ENCODE measurements at places on chromosomes 16 and 17.

DNA sequence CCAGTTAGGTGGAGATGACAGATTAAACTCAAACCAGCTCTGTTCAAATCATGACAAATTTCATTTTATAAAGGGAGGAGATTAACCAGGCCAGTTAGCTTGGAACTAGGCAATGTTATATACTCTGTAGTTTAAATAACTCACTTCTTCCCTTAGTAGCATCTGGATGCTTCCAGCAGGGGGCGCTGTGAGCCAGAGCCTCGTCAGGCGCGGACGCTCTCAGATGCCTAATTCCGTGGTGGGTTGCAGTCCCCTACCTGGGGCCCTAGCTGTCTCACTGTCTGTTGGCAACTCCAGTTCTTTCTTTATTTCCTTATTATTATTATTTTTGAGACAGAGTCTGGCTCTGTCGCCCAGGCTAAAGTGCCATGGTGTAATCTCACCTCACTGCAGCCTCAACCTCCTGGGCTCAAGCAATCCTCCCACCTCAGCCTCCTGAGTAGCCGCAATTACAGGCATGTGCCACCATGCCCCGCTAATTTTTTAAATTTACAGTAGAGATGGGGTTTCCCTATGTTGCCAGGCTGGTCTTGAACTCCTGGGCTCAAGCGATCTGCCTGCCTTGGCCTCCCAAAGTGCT is 17.3 kb upstream of the WFDC1 start:
- peak; percentile 78 for DNase-seq

GRCh38 chr17:41054025-41054424 is 1.0 kb downstream of the KRTAP2-2 start:
- DNase-seq: no peak

- no peak for DNase-seq
These were observed 11.0 kb upstream of the NFATC3 start for GRCh38 chr16:68073902-68074760.

DNA sequence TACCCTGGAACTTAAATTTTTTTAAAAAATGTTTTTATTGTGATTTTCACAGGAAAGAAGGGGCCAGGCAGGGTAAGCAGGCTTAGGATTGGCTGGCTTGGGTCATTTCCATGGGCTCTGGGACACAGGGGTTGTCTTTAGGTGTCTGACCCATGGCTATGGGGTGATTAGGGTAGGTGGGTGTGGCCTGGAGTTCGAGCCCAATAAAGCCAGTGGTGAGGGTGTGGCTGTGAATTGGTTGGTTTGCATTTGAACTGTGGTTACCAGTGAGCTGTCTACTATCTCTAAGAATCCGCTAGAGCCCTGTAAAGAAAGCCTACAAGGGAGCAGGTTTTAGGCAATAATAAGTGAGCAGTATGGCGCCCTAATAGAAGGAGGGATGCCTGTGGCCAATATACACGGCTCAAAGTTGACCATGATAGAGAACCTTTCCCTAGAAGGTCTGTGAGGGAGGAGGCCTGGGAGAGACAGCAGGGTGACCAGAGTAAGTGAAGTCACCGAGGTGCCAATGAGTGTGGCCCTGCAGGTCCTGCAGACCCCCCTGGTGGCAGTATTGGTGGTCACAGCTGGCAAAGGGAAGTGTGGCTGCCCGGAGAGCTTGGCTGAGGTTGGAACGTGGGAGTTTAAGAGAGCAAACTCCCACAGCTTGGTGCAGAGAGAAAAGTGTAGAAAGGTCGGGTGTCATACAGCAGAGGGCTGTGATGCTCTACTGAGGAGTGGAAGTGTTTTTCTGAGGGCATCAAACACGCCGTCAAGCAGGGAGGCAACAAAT is 454.0 kb downstream of the WWOX start:
- no peak for DNase-seq

- DNase-seq: no peak
These were observed 28.1 kb upstream of the NOL11 start for GRCh38 chr17:67689534-67690177.

DNA sequence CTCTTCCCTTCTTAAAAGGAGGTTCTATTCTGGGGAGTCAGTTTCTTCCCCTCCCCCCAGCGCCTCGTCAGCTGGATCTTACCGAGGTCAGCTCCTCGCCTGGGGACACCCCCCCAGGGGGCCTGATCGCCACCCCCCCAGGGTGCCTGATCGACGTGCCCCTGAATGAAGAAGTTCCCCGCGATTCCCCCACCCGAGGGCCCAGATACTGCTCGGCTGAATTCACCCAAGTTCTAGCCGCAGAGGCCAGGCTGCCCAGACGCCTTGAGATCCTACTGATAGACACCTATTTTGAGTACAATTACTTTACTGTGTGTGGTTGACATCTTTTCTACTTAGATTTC is 1.4 kb downstream of the RAB11FIP3 start:
- peak; percentile 27 for DNase-seq

GRCh38 chr16:17508303-17508702 is 37.5 kb upstream of the XYLT1 start:
- DNase-seq: no peak

DNA sequence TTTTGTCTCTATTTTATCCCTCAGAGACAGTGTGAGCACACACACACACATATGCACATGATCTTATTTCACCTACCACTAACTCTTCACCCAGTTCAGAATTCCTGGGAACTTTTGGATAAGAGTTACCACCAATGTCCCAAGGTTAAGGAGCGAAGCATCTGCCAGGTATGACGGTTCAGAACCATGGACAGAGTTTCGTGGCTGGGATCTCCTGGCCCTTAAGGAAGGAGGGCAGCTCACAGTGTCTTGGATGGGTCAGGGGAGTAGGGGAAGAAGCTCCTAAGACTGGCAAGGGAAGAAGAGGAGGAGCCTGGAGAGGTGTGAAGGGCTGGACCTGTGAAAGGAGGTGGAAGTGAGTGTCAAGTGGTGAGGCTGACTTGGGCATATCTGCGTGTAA is 23.0 kb upstream of the TMEM132E start:
- DNase-seq: no peak

DNA sequence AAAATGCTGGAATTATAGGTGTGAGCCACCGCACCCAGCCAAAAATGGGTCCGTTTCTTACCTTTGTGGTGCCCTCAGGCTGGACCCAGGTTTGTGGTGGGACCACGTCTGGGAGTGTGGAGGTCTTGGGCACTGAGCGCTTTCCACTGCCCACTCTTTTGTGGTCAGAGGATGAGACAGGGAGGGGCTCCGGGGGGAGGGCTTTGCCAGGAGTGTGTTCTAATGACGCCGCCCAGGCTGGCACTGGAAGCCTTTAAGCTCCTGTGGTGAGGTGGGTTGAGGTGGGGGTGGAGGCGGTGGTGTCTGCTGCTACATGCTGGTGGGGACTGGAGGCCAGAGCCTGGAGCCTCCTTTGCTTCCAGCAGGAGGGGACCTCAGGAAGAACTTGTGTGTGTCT is 12.8 kb upstream of the ADCY7 start:
- DNase-seq: peak; percentile 21

DNA sequence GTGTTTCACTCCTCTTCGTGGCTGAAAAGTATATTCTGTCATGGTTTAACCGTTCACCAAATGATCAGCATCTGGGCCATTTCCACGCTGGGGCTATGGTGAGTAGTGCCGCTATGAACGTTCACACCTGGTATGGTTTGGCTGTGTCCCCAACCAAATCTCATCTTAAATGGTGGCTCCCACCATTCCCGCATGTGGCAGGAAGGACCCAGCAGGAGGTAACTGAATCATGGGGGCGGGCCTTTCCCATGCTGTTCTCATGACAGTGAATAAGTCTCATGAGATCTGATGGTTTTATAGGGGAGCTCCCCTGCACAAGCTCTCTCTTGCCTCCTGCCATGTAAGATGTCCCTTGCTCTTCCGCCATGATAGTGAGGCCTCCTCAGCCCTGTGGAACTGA is 45.7 kb upstream of the ZNF469 start:
- DNase-seq: no peak

GRCh38 chr17:63439687-63440086 is 6.4 kb downstream of the CYB561 start:
- DNase-seq: no peak

GRCh38 chr16:76976101-76976500 is 214.9 kb upstream of the MON1B start:
- DNase-seq: no peak

DNA sequence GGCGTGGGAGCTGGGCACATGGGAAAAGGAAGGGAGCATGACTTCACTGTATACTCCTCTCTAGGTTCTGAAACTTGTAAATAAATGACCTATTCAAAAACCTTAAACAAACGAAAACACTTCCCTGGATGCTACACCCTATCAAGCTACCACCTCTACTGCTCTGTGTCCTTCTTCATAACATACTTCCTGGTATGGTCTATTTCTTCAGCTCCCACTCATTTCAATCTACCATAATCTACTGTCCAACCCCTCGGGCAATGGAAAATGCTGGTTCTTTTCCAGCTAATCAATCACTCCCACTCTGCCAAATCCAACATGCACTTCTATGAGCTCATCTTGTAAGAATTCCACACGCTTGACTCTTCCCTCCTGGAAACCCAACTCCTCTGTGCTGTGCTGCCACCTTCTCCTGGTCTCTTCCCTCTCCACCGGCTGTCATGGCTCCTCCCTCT is 42.4 kb downstream of the AMFR start:
- no peak for DNase-seq

GRCh38 chr17:17943281-17943984 is 28.8 kb downstream of the TOM1L2 start:
- DNase-seq: no peak

- no peak for DNase-seq
These were observed 27.2 kb upstream of the ASGR2 start for GRCh38 chr17:7141824-7142223.

DNA sequence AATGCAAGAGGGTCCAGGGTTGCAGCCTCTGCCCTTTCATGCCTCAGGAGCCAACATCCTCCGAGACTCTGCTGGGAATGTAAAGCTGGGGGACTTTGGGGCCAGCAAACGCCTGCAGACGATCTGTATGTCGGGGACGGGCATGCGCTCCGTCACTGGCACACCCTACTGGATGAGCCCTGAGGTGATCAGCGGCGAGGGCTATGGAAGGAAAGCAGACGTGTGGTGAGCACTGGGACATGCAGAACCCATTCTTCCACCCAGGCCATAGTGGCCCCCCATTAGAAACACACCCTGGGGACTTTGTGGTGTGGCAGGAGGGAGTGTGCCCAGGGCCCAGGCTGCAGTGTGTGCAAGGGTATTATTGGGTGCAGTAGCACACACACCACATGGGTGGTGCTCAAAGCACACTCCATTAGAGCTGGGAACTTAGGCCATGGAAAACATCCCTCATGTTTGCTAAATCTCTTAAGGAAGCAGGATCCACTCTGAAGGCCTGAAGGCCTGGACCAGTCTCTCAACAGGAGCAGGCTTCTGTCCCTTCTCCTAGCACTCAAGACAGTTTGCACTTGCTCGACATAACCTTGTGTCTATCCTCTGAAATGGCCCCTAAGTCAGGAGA is 7.6 kb downstream of the LIMD2 start:
- no peak for DNase-seq

GRCh38 chr16:80198311-80199299 is 342.2 kb upstream of the DYNLRB2 start:
- no peak for DNase-seq

GRCh38 chr16:10226141-10226986 is 44.1 kb upstream of the GRIN2A start:
- no peak for DNase-seq

GRCh38 chr17:31549525-31550388 is 158.3 kb downstream of the RAB11FIP4 start:
- DNase-seq: peak; percentile 95

- DNase-seq: no peak
These were observed 69.3 kb downstream of the ABR start for GRCh38 chr17:1110541-1110861.

GRCh38 chr16:55203570-55203969 is 120.4 kb upstream of the IRX6 start:
- DNase-seq: no peak

Data from tibial artery (tissue), 4 donors.